Thoracic aorta (tissue), 2 donors: ENCODE measurements at places on chromosomes 2 and 18. TPM values are rescaled to one million over a fixed set of nuclear protein-coding genes. Genes with fewer than 3 reads are reported as not detected.

DNA sequence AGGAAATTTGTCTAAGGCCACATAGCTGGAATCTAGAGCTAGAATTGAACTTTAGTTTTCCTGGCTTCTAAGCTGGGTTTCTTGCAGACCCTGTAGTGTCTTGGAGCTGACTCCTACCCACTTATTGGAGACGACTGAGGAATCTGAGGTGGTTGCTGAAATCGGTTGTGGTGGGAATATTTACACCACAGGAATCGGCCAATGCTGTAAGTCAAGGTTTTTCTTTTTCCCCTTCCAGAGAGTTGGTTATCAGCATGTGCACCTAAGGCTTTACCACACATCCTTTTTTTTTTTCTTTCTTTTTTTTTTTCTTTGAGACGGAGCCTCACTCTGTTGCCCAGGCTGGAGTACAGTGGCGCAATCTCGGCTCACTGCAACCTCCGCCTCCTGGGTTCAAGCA, 9.4 kb downstream of the CABLES1 start:
- H3K27ac ChIP-seq: peak overlapping the region; percentile 77
- H3K4me3 ChIP-seq: no peak overlapping the region
- no peaks in the 10 kb centered on the region for H3K36me3 ChIP-seq
- H3K4me1 ChIP-seq: peaks cover 64% of the 10 kb centered on the region
- no peak for DNase-seq
- H3K27me3 ChIP-seq: no peaks in the 10 kb centered on the region

GRCh38 chr2:70981421-70981820, 3.0 kb downstream of the ANKRD53 start:
- no peak overlapping the region for H3K27ac ChIP-seq
- H3K4me1 ChIP-seq: peaks cover 15% of the 10 kb centered on the region
- H3K4me3 ChIP-seq: no peak overlapping the region

- no peaks in the 10 kb centered on the region for H3K36me3 ChIP-seq
- no peaks in the 10 kb centered on the region for H3K4me1 ChIP-seq
- H3K27me3 ChIP-seq: no peaks in the 10 kb centered on the region
- no peak for DNase-seq
- no peak overlapping the region for H3K27ac ChIP-seq
Observed at GRCh38 chr2:40606862-40607261, 155.0 kb upstream of the SLC8A1 start.

Gene CD8B
- 1.5 TPM for total RNA-seq

Gene AP1S3
- 3.0 TPM for total RNA-seq

- H3K27ac ChIP-seq: no peak overlapping the region
- no peak for DNase-seq
- no peak overlapping the region for H3K4me3 ChIP-seq
- H3K36me3 ChIP-seq: no peaks in the 10 kb centered on the region
Observed at GRCh38 chr2:235300368-235301201, 193.3 kb upstream of the AGAP1 start.

GRCh38 chr2:37875403-37875906, 49.6 kb upstream of the RMDN2 start:
- H3K4me1 ChIP-seq: peaks cover 29% of the 10 kb centered on the region
- DNase-seq: no peak
- H3K4me3 ChIP-seq: no peak overlapping the region
- H3K27ac ChIP-seq: no peak overlapping the region

DNA sequence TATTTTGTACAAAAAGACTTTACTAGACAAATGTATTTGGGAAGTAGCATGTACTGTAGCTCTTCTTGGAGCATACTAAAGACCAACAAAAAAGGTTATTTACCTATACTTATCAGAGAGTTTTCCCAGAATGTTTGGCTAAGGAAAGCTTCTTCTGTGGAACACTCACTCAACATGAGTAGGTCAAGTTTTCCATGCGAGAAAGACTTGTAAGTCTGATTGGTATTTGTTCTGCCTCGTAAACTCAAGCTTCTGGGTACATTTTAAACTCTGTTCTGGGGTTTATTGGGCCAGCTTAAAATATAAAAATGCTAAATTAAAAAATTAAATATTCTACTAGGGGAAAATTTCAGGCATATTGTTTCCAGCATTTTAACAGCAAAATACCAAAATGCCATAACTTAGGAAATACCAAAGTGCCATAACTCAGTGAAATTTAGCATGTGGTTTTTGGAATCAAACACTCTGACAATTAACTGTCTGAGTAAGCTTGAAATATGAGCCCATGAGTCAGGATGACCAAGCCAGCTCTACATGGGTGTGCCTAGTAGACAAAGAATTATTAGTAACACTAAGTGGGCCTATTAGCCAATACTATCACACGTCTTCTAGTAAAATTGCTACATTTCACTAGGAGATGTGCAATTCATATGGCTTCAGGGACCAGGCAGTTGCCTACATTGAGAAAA, 47.3 kb upstream of the SERPINE2 start:
- DNase-seq: no peak
- no peaks in the 10 kb centered on the region for H3K27me3 ChIP-seq
- no peak overlapping the region for H3K4me3 ChIP-seq
- H3K36me3 ChIP-seq: no peaks in the 10 kb centered on the region
- no peaks in the 10 kb centered on the region for H3K4me1 ChIP-seq
- no peak overlapping the region for H3K27ac ChIP-seq

- no peak overlapping the region for H3K27ac ChIP-seq
- no peak overlapping the region for H3K4me3 ChIP-seq
- H3K36me3 ChIP-seq: no peaks in the 10 kb centered on the region
Observed at GRCh38 chr2:230627806-230628724, 84.6 kb upstream of the CAB39 start.

Gene LIMS3
- 43.6 TPM for total RNA-seq

Gene POTEF
- total RNA-seq: not detected

DNA sequence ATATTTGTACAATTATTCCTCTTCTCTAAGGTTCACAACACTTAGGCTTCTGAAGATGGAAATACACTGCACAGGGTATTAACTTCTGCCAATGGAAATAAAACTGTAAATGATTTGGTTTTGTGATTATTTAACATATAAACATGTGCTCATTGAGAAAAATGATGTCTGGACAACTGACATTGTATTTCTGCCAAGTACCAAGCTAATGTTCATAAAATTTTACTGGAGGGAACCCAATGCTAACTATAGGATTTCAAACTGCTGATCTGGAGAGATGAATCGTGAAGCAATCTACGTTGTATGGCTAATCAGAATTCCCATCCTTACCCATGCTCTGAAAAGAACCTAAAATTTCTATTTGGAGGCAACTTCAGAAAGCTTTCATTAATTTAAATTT, 279.7 kb downstream of the NRXN1 start:
- DNase-seq: no peak
- H3K4me1 ChIP-seq: peaks cover 5% of the 10 kb centered on the region
- no peak overlapping the region for H3K4me3 ChIP-seq
- no peaks in the 10 kb centered on the region for H3K36me3 ChIP-seq
- H3K27me3 ChIP-seq: no peaks in the 10 kb centered on the region
- H3K27ac ChIP-seq: no peak overlapping the region

GRCh38 chr2:220521551-220521950, 894.1 kb downstream of the SLC4A3 start:
- no peak overlapping the region for H3K27ac ChIP-seq
- H3K4me3 ChIP-seq: no peak overlapping the region
- no peaks in the 10 kb centered on the region for H3K27me3 ChIP-seq

DNA sequence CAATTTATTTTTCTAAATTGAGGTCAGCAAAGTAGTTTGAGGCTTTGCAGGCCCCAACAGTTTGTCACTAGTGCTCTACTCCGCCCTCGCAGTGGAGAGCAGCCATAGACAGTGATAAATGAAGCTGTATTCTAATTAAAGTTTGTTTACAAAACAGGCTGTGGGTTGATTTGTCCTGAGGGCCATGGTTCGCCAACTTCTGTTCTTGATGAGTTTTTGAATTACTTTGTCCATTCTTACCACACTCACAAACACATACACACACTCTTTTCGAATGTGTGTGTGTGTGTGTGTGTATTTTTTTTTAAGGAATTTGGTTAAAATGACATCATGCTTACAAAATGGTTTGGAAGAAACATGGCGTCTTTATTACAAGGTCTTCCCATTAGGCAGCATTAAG, 68.6 kb downstream of the MTCL1 start:
- H3K27me3 ChIP-seq: no peaks in the 10 kb centered on the region
- H3K36me3 ChIP-seq: no peaks in the 10 kb centered on the region
- DNase-seq: no peak
- no peak overlapping the region for H3K27ac ChIP-seq
- no peak overlapping the region for H3K4me3 ChIP-seq
- peaks cover 3% of the 10 kb centered on the region for H3K4me1 ChIP-seq

DNA sequence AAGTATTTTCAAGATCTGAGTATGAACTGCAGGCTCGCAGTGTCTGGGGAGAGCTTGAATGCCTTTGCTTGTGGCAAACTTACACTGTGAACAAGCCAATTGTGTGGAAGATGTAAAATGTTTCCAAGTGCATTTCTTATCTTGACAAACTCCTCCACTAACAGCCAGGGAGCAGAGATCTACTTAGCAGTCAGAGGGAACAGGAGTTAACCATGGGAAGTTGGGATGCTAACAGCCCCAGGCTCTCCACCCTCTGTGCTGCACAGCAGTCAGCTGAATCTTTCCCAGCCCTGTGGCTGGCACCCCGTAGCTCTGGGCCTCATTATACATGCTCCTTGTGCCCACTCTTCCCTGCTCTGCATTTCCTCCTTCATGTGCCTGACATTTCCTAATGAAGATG, 450.2 kb downstream of the TSN start:
- DNase-seq: no peak
- H3K27me3 ChIP-seq: no peaks in the 10 kb centered on the region
- no peak overlapping the region for H3K4me3 ChIP-seq
- no peaks in the 10 kb centered on the region for H3K36me3 ChIP-seq
- H3K4me1 ChIP-seq: peaks cover 11% of the 10 kb centered on the region
- no peak overlapping the region for H3K27ac ChIP-seq

- H3K36me3 ChIP-seq: no peaks in the 10 kb centered on the region
- DNase-seq: no peak
- no peak overlapping the region for H3K4me3 ChIP-seq
- no peaks in the 10 kb centered on the region for H3K4me1 ChIP-seq
- H3K27me3 ChIP-seq: no peaks in the 10 kb centered on the region
Observed at GRCh38 chr2:96241227-96241626, 24.6 kb downstream of the TMEM127 start.

Gene C2orf92
- total RNA-seq: 13.7 TPM

Gene CXCR1
- 4.4 TPM for total RNA-seq

Gene TMEM247
- total RNA-seq: not detected

- DNase-seq: no peak
- no peaks in the 10 kb centered on the region for H3K4me1 ChIP-seq
- no peaks in the 10 kb centered on the region for H3K36me3 ChIP-seq
- H3K4me3 ChIP-seq: no peak overlapping the region
- no peaks in the 10 kb centered on the region for H3K27me3 ChIP-seq
Observed at GRCh38 chr18:27887287-27887686, 289.6 kb downstream of the CDH2 start.
